ENCODE measurements at places on chromosomes 7 and 10.
A peak's percentile ranks its signal among the peaks of the same experiment; 100 is the strongest.

DNA sequence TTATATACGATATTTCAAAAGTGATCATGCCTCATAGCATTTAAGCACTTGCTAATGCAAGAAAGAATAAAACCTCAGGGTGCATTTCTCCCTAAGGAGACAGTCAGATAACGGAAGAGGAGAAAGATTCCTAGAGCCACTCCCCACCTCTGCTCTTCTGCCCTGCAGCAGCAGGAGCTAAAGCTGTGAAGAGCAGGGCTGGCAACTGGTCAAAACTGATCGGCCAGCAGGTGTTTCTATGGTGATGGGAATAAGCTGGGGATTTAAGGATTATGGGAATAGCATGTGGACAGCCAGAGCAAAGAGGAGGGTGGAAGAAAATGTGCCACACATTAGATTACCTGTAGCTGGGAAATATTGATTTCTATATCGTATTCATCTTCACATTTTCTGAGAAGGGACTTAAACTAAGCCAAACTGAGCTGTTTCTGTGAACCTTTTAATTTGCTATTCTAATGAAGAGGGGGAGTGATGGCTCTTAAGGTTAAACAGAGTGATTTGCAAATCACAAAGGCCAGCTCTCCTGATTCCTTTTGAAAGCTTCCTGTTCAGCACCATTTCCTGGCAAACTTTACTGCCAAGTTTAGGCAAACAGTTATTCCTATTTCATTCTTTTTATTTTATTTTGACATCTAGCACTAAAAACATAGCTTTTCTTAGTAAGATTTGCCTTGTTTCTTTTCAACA is 268.9 kb upstream of the PFKP start:
- DNase-seq, result no peak

DNA sequence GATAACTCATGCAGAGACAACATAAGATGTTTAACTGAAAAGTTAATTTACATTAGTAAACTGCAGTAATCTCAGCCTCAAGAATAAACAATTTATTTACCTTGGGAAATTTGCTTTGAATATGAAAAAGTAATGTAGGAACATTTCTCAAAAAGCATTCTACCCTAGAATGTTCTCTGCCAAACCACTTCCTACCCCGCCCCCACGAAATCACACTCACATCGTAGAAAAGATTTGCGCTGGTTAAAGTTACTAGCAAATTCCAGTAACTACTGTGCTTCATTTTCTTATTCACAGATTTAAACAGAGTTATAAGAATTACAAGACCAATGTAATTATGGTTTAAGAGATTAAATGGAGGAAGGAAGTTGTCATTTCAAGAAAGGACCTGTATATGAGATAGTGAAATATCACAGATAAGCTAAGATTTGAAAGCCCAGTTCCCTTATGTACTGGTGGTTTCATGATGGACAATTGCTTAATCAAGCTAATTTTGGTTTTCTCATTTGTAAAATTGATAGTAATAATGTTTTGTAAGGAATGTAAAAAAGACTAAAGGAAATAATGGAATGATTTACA is 175.4 kb downstream of the GNAI1 start:
- DNase-seq, result no peak

- peak; percentile 6 for DNase-seq
Measured at GRCh38 chr7:1311406-1312135, 78.9 kb downstream of the UNCX start.

DNA sequence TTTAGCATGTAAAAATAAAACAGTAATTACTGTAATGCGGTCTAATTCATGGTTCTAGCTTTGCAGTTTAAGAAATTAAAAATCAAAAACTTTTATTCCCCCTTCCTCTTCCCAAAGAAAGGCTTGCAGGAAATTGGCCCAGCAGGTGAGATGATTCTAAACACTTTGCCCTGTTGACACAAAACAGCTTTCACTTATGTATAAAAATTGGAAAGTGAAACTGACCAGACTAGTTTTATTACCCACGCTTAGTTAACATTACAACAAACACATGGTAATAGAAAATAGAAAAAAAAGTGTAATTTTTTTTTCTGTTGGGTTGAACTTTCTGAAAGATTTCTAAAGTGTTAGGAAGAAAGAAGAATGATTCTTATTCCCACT is 1.2 kb upstream of the CCDC6 start:
- DNase-seq, result no peak

GRCh38 chr7:55912748-55913158 is 25.5 kb downstream of the ZNF713 start:
- DNase-seq, result peak; percentile 26

DNA sequence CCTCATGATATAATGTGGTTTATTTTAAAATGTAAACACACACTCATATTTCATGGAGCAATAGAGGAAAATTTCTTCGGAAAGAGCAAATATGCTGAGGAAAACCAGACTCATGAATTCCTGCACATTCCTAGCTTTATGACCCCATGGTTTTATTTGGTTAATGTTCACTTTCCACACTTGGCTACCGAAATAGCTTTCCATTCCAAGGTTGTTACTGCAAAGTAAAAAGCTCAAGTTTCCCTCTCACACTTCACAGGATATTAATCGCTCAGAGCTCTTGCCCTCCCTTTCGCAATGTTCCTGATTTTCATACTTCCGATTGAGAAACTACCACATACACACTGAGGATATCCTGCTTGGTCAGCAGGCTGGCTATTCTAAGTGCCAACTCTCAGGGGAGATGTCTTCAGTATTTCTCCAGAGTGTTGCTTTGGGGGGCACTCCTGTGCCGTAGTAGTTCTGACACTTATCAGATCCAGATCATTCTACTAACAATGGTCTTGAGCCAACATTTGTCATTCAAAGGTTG is 77.5 kb upstream of the STEAP1B start:
- no peak for DNase-seq

DNA sequence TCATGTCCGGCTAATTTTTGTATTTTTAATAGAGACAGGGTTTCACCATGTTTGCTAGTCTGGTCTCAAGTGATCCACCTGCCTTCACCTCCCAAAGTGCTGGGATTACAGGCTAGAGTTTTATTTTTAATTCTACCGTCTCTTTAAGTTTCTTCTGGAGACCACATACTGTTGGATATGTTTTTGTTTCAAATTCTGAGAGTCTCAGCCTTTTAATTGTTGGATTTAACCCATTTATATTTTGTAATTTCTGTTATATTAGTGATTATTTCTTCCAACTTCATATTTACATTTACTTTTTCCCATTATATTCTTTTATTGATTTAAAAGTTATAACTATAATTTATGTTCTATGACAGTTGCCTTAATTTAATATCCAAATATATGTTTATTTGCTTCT is 139.4 kb downstream of the BMS1 start:
- no peak for DNase-seq

- DNase-seq, result no peak
Measured at GRCh38 chr7:139720705-139721231, 57.0 kb downstream of the HIPK2 start.

DNA sequence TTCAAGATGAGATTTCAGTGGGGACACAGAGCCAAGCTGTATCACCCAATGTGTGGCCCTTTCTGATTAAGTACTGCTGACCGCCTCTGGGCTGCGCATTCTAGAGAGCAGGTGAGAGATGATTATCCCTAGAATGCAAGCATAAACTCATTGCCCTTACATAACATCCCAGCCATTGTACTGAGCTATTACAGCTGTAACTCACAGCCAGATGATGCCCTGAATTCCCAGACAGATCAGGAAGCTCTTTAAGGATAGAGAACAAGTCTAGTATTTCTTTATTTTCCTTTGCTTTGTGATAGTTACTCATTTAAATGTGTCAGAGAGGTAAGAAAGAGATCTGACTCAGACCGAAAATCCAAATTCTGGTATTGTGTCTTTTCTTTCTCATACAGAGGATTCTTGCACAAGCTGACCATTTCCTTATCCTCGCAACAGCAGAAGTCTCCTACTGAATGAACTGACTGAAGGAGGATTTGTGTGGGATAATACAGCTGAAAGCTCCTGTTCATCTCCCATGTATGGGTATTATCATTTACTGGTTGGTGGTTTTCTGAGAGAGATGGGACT is 58.4 kb downstream of the ZNF22 start:
- no peak for DNase-seq

GRCh38 chr10:125084191-125084613 is 76.2 kb downstream of the CTBP2 start:
- no peak for DNase-seq

DNA sequence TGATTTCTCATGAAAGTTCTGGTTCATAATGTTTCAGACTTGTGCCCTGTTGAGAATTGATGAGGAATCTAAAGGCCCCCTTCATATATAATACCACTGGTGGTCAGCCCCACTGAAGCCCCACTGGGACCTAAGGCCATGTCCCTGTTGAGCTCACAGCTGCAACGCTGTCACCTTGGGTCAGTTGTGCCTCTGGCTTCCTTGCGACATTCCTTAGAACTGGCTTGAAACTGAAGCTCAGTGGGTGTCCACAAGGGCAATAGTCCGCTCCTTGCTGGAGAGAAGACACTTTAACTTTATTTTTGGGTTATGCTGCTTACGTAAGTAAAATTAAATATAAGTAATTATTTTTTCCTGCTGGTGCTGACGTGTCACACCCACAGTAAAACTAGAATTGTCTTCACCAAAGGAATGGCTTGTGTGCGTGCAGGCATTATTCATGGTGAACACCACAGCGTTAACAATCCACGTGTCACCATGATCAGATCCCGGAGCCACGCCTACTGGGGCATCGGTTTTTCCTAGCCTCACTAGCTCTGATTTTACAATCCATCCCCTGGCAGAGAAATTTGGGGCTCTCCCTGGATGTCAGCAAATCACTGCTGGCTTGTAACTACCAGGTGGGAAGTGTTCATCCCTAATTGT is 66.5 kb downstream of the BICC1 start:
- DNase-seq, result no peak

GRCh38 chr7:128731184-128731583 is 8.0 kb upstream of the CALU start:
- no peak for DNase-seq

GRCh38 chr10:34537629-34538231 is 277.4 kb downstream of the PARD3 start:
- no peak for DNase-seq

Data from BE2C (cell line).